Liver (tissue), 10 donors: ENCODE measurements at places on chromosomes 13 and 19. TPM values are rescaled to one million over a fixed set of nuclear protein-coding genes. Genes with fewer than 3 reads are reported as not detected.

- no peak for DNase-seq
- H3K27me3 ChIP-seq = no peaks in the 10 kb centered on the region
- no peaks in the 10 kb centered on the region for H3K36me3 ChIP-seq
- no peak overlapping the region for H3K27ac ChIP-seq
Observed at GRCh38 chr13:48004201-48004600, 3.1 kb upstream of the SUCLA2 start.

GRCh38 chr19:17576758-17577456 lies 21.5 kb downstream of the COLGALT1 start:
- H3K4me3 ChIP-seq = no peak overlapping the region
- H3K36me3 ChIP-seq = peaks cover 43% of the 10 kb centered on the region
- DNase-seq = peak; percentile 86
- no peaks in the 10 kb centered on the region for H3K4me1 ChIP-seq
- H3K27me3 ChIP-seq = no peaks in the 10 kb centered on the region

DNA sequence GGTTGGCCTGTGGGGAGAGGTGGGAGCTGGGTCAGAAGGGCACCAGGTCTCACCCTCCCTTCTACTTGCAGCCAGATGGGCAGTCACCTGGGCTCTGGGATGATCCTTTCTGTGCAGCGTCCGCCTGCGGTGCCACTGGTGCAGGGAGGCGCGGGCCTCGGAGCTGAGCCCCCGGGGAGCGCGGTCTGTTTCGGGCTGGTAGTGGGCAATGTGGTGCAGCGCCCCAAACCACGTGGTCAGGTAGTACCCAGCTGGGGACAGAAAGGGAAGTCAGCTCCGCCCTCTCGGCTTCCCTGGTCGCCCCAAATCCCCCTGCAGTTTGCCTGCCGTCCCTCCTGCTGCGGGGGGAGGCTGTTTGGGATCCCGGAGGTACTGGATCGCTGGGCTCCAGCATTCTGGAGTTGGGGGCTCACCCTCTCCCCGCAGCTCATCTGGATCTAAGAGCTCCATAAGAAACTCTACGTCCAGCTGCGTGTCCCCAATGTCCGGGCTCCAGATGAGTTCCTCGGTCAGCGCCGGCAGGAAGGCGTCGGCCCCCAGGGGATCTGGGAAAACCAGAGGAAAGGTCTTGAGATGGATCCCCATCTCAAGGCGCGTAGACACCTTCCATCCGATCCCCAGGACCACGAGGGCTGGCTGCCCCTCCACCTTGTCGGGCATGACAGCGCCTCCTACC lies 8.8 kb downstream of the RINL start:
- no peaks in the 10 kb centered on the region for H3K27me3 ChIP-seq
- DNase-seq = no peak
- H3K4me3 ChIP-seq = peak overlapping the region; percentile 36
- H3K4me1 ChIP-seq = peaks cover 7% of the 10 kb centered on the region
- H3K36me3 ChIP-seq = no peaks in the 10 kb centered on the region

DNA sequence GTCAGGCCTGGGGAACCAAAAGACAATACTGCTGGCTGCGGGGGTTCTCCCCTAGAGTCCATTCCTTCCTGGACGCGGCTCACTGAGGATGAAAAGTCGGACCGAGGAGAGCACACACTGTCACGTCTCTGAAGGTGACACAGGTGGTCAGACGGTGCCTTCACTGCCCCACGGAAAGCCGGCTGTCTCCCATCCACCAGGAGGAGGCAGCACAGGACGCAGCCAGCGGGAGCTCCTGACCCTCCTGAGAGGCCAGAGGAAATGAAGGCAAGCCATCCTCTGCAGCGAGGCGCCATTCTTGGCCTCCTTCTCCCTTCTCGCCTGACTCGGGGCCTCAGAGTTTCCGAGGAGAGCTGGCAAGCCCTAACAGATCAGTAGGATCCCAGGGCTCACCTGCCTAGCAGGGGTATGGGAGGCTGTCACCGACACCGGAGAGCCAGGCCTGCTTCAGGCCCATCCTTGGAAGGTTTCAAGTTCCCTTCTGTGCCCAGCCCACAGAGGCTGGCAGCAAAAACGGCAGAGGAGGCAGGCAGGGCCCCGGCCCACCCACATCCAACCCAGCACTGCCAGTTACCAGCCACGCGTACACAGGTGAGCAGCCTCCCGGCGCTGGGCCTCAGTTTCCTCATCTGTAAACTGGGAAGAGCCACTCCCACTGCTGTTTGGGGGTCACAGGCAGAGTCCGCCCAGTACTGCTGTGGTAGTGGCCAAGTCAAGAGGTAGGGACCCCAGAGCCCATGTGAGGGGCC lies 4.5 kb downstream of the REXO1 start:
- no peaks in the 10 kb centered on the region for H3K27me3 ChIP-seq
- H3K4me3 ChIP-seq = no peak overlapping the region
- no peak for DNase-seq
- peaks cover 79% of the 10 kb centered on the region for H3K4me1 ChIP-seq

DNA sequence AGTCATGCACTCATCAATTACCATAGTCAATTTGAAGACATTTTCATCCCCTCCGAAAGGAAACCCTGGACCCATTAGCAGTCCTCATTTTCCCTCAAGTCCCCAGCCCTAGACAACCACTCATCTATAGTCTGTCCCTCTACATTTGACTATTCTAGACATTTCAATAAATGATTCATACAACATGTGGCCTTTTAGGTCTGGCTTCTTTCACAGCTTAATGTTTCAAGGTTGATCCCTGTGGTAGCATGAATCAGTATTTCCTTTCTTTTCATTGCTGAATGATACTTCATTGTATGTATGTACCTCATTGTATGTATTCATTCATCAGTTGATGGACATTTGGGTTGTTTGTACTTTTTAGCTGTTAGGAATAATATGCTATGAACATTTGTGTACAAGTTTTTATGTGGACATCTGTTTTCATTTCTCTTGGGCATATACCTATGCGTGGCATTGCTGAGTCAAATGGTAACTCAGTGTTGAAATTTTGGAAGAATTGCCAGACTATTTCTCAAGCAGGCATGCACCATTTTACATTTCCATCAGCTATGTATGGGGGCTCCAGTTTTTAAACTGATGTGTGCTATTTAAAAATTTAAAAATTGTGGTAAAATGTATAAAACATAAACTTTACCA lies 18.4 kb downstream of the SPATA13 start:
- peaks cover 33% of the 10 kb centered on the region for H3K4me1 ChIP-seq
- no peaks in the 10 kb centered on the region for H3K27me3 ChIP-seq
- no peaks in the 10 kb centered on the region for H3K36me3 ChIP-seq
- H3K27ac ChIP-seq = peak overlapping the region; percentile 81
- no peak for DNase-seq

DNA sequence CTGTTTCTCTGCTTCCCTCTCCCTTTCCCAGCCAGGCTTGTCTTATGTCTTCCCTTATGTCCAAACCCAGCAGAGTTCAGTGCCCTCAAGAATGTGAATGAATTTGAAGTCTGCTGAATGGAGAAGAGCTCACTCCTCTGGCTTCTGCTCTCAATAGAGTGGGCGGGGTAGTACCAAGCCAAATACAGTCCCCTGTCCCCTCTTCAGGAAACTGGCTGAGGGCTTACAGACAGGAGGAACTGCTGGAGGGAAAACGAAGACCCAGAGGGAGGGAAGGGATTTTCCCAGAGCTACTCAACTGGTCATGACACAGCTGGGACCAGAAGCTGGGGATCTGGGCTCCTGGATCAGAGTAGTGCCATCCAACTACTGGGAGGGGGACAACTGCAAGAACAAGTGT lies 32.9 kb upstream of the POU2F2 start:
- no peaks in the 10 kb centered on the region for H3K4me1 ChIP-seq
- no peaks in the 10 kb centered on the region for H3K27me3 ChIP-seq
- no peaks in the 10 kb centered on the region for H3K36me3 ChIP-seq
- no peak for DNase-seq

GRCh38 chr13:72221276-72221962 lies 354.4 kb upstream of the DACH1 start:
- DNase-seq = no peak
- H3K27me3 ChIP-seq = no peaks in the 10 kb centered on the region
- H3K4me3 ChIP-seq = no peak overlapping the region
- H3K4me1 ChIP-seq = no peaks in the 10 kb centered on the region

DNA sequence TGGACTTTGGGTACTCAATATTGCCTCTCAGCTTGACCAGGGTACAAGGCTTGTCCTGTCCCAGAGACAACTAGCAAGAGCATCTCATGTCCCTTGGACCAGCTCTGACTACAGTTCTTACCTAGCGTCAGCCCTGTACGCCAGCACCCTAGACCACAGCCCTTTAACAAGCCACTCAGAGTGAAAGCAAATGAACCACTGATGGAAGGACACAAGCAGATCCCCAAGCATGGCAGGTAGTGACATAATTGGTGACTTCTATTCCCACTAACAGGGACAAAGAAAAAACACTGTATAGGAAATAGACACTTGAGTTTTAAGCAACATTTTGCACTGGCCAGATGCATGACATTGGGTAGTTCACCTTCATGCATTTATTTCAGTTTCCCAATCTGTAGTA lies 8.8 kb upstream of the LRCH1 start:
- no peaks in the 10 kb centered on the region for H3K36me3 ChIP-seq
- DNase-seq = no peak
- H3K27ac ChIP-seq = no peak overlapping the region
- H3K4me3 ChIP-seq = no peak overlapping the region
- no peaks in the 10 kb centered on the region for H3K4me1 ChIP-seq

DNA sequence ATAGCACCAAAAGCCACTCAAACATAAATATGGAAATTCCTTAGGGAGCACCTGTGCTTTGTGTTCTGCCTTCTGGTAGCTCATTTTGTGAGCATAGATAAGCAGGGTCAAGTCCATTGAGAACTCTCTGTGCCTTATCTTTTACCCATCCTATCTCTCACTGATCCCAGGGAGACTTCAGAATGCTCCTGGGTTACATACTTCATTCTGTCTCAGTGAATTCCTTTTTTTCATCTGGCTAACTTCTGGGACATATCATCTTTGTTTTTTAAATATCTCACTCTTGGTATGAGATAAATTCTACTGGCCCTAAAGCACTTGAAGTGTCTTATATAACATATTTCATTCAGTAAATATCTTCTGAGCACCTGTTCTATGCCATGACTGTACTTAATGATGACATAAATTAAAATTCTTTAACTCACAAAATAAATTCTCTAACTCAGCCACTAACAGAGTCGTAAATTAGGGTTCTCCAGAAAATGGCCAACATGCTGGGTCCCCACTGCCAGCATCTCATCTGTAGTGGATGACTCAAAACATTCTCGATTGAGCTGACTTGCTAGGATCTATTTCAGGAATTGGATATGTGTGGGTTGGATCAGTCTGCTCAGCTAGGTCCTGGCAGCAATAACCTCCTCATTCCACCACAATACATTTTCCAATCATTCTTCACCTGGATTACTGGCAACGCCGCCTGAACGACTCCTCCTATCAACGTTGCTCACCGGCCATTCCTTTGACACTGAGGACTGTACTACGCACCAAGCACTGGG lies 170.2 kb downstream of the FOXO1 start:
- no peak for DNase-seq
- H3K36me3 ChIP-seq = no peaks in the 10 kb centered on the region
- no peaks in the 10 kb centered on the region for H3K27me3 ChIP-seq

GRCh38 chr19:17073869-17074633 lies 1.2 kb downstream of the HAUS8 start:
- DNase-seq = no peak
- peaks cover 43% of the 10 kb centered on the region for H3K4me1 ChIP-seq
- peak overlapping the region; percentile 89 for H3K4me3 ChIP-seq
- no peaks in the 10 kb centered on the region for H3K36me3 ChIP-seq

GRCh38 chr13:46100191-46100815 lies 4.5 kb downstream of the CPB2 start:
- H3K36me3 ChIP-seq = peaks cover 12% of the 10 kb centered on the region
- H3K4me1 ChIP-seq = peaks cover 2% of the 10 kb centered on the region
- DNase-seq = no peak
- H3K4me3 ChIP-seq = peak overlapping the region; percentile 91
- H3K27me3 ChIP-seq = no peaks in the 10 kb centered on the region
- H3K27ac ChIP-seq = peak overlapping the region; percentile 97

GRCh38 chr19:19657397-19657783 lies 6.1 kb downstream of the ATP13A1 start:
- H3K27me3 ChIP-seq = no peaks in the 10 kb centered on the region
- peaks cover 14% of the 10 kb centered on the region for H3K4me1 ChIP-seq
- DNase-seq = no peak
- H3K27ac ChIP-seq = no peak overlapping the region
- H3K4me3 ChIP-seq = no peak overlapping the region

DNA sequence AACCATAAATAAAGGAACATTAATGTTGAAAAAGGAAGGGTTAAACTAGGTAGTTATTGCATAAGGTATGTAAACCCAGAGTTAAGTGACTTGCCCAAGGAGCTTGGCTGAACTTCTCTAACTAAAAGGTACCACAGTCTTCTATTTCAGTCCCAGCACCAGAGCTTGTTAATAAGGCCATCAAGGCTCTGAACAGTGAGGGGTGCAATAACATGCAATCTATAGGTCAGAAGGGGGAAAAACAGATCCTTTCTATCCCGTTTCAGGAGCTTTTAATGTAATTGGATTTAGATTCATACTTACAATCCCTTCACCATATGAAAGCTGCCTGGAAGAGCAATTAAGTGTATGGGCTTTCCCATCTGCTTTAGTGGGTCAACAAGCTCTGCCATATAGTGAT lies 441.5 kb upstream of the SPRY2 start:
- DNase-seq = no peak
- no peaks in the 10 kb centered on the region for H3K27me3 ChIP-seq
- H3K4me1 ChIP-seq = no peaks in the 10 kb centered on the region
- no peaks in the 10 kb centered on the region for H3K36me3 ChIP-seq
- H3K4me3 ChIP-seq = no peak overlapping the region

DNA sequence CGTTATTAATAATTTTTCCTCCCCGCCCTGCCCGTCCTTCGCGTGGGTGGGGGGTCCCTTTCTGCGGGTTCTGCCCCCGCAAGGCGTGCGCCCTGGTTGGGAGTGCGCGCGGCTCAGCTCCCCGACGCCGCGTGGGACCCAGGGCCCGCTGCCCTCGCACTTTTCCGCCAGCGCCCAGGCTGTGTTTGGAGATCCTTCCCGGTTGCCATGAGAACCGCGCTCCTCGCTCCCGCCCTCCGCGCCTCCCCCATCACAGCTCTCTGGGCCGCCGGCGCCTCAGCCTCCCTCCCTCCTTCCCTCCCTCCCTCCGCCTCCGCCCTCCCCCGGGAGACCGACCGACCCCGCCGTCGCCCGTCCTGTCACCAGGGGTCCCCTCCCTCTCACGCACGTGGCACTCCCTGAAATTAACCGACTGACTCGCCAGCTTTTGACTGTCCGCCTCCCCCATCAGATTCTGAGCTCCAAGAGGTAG lies 2.4 kb upstream of the SSBP4 start:
- peaks cover 49% of the 10 kb centered on the region for H3K4me1 ChIP-seq
- no peaks in the 10 kb centered on the region for H3K27me3 ChIP-seq
- no peak overlapping the region for H3K4me3 ChIP-seq
- DNase-seq = peak; percentile 76
- no peaks in the 10 kb centered on the region for H3K36me3 ChIP-seq
- peak overlapping the region; percentile 89 for H3K27ac ChIP-seq

- H3K4me1 ChIP-seq = peaks cover 7% of the 10 kb centered on the region
- H3K27ac ChIP-seq = no peak overlapping the region
- H3K27me3 ChIP-seq = no peaks in the 10 kb centered on the region
- H3K36me3 ChIP-seq = no peaks in the 10 kb centered on the region
- peak; percentile 71 for DNase-seq
- H3K4me3 ChIP-seq = peak overlapping the region; percentile 36
Observed at GRCh38 chr19:44570984-44571684, 41.7 kb upstream of the CEACAM20 start.

Gene ZSCAN18
- total RNA-seq = 13.1 TPM

Gene PLIN4
- total RNA-seq = 49.1 TPM
